ENCODE measurements at places on chromosomes 4 and X. TPM values are rescaled to one million over a fixed set of nuclear protein-coding genes. Genes with fewer than 3 reads are reported as not detected.

Gene C4orf51
- total RNA-seq, result not detected

Gene SPIN4
- 14.7 TPM for total RNA-seq

GRCh38 chrX:33906971-33907370 lies 225.1 kb downstream of the FAM47A start:
- no peak for DNase-seq

- DNase-seq, result no peak
Measured at GRCh38 chrX:42776195-42776594, 1.8 kb downstream of the PPP1R2C start.

DNA sequence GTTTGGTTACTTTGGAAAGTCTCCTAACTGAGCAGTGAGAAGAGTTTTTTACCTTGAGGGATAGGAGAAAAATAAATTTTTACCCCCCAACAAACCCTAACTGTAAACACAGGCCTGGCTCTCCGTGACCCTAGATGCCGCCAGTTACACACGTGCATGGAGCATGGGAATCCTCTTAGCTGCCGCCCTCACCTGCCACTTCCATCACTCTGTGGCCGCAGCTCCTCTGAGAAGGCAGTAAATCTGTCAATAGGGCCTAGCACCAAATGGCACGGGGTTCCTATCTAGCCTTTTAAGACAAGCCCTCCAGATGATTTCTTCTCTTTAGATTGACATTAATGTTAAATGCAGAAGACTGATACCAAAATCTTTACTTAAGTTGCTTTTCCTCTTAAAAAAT lies 330.3 kb upstream of the FAM241A start:
- no peak for DNase-seq

GRCh38 chr4:52939739-52940138 lies 77.6 kb downstream of the RASL11B start:
- no peak for DNase-seq

DNA sequence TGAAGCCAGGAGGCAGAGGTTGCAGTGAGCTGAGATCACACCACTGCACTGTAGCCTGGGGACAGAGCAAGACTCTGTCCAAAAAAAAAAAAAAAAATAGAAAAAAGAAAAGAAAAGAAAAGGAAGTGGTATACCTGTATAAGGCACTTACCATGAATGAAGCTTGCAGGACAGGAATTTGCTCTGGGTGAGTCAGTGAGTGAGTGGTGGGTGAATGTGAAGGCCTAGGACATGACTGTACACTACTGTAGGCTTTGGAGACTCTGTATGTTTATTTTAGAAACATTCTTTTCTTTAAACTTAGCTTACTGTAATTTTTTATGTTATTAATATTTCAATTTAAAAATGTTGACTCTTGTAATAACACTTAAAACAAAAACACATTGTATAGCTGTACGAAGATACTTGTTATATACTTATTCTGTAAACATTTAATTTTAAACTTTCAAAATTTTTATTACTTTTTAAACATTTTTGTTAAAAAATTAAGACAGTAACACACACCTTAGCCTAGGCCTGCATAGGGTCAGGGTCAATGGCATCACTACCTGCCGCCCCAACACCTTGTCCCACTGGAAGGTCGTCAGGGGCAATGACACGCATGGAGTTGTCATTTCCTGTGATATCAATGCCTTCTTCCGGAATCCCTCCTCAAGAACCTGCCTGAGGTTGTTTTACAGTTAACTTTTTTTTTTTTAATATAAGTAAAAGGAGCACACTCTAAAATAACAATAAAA lies 78.7 kb downstream of the CLNK start:
- no peak for DNase-seq

DNA sequence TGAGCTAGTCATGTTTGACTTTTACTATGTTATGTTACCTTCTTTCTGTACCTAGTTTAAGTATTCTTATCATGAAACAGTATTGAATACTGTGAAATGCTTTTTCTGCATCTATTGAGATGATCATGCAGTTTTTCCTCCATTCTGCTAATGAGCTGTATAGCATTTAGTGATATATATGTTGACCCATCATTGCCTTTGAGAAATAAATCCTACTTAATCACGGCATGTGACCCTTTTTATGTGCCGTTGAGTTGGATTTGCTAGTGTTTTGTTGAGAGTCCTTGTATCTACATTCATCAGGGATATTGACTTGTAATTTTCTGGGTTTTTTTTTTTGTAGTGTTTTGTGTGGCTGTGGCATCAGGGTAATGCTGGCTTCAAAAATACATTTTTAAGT lies 537.7 kb upstream of the AADAT start:
- no peak for DNase-seq
